Hippocampal formation (tissue), 2 donors: ENCODE measurements at places on chromosomes 11 and 22.

- no peak for DNase-seq
These were observed 22.8 kb upstream of the ZBTB44 start for GRCh38 chr11:130337281-130338089.

DNA sequence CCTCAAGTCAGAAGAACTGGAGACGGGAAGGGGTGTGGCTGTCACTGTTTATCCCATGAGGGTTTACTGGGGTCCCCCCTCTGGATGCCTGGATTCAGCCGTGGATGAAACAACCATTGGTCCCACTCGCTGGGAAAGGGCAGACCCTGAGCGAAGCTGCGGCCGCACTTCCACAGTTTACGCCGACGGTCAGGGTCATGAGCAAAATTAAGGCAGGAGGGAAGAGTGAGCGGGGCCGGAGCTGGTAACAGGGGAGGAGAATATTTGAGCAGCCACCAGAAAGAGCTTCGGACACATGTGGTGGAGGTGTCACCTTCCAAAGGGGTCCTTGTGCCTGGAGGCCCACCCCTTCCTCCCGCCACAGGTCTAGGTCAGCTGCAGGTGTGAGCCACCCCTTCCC is 344.9 kb downstream of the BRD1 start:
- DNase-seq, result no peak

DNA sequence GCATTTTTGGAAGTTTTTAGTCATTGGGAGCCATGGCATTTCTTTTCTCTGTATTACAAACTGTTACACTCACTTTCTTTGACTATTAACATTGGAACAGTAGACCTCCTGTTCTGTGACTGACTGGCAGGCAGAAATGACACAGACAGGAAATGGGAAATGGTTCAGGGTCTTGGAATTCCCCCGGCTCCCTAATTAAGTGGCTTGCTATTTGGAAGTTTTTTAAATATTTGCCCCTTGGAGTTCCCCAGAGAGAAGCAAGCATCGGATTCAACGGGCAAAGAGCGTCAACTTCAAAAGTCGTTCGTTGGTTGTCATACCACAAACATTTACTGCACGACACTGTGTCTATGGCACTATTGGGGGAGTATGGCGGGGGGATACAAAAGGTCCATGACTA is 1.1 kb upstream of the BIRC2 start:
- no peak for DNase-seq

- no peak for DNase-seq
These were observed 727.7 kb upstream of the ANO5 start for GRCh38 chr11:21465203-21465602.

GRCh38 chr11:112864672-112865071 is 96.5 kb upstream of the NCAM1 start:
- DNase-seq, result no peak

DNA sequence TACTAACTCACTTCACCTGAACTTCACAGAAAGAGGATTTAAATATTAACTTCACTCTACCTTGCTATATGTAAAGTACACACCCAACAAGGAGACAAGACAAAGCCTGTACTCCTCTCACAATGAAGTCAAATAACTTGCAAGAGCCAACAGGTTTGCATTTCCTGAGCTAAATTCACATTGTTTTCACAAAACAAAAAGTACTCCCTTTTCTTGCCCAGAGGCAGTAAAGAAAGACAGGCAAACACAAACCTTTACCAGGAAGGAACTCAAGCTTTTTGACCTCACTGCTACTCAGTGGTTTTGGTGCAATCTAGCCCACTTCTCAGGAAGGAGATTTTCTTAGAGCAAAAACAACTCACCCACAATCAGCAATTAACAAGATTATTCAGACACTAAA is 15.7 kb downstream of the USP28 start:
- DNase-seq, result no peak

DNA sequence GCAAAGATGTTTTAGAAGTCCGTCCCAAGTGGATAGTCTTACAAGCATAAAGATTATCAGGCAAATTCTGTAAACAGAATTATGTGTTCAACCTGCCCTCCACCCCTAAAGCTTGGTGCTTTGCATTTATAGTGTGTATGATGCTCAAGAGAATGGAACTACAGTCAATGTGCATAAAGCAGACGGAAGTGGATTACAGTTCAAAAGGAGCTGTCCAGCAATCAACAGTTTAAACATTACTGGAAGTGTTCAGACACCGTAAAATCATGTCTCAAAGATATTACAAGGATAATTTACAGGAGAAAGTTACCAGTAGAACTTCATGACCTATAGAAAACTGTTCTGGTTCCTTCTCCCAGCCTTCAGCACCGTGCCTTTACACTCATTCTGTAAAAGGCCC is 1.0 kb downstream of the RIC3 start:
- DNase-seq, result no peak

- no peak for DNase-seq
These were observed 29.7 kb upstream of the EMSY start for GRCh38 chr11:76415073-76415472.
